ENCODE measurements at places on chromosomes 4 and X. TPM values are rescaled to one million over a fixed set of nuclear protein-coding genes. Genes with fewer than 3 reads are reported as not detected.

GAGE12F gene
- not detected for total RNA-seq

FRMPD4 gene
- total RNA-seq: 0.30 TPM

AGTR2 gene
- not detected for total RNA-seq

F8A1 gene
- total RNA-seq: 2.4 TPM

SCRG1 gene
- under 0.01 TPM for total RNA-seq

HTR2C gene
- total RNA-seq: not detected

CCNA2 gene
- 138 TPM for total RNA-seq

ARMCX1 gene
- 27.5 TPM for total RNA-seq

CXCL10 gene
- total RNA-seq: not detected

MND1 gene
- total RNA-seq: 15.0 TPM

DGAT2L6 gene
- total RNA-seq: not detected

TBC1D9 gene
- 15.5 TPM for total RNA-seq

TAF7L gene
- total RNA-seq: 0.17 TPM

MFAP3L gene
- 0.50 TPM for total RNA-seq

CHST7 gene
- total RNA-seq: 8.9 TPM

FRG2 gene
- total RNA-seq: not detected

RGN gene
- 1.0 TPM for total RNA-seq

XIAP gene
- total RNA-seq: 10.9 TPM

GAGE13 gene
- not detected for total RNA-seq

CFAP97 gene
- total RNA-seq: 19.0 TPM

TRAM1L1 gene
- total RNA-seq: 3.9 TPM

GIMD1 gene
- not detected for total RNA-seq

QDPR gene
- total RNA-seq: 19.5 TPM

GPC3 gene
- total RNA-seq: not detected

VCX2 gene
- not detected for total RNA-seq

GPR50 gene
- not detected for total RNA-seq

SMS gene
- 220 TPM for total RNA-seq

P2RY8 gene
- total RNA-seq: not detected

PABPC4L gene
- 0.59 TPM for total RNA-seq

RPA4 gene
- total RNA-seq: under 0.01 TPM

TBC1D8B gene
- 4.5 TPM for total RNA-seq

BEX1 gene
- total RNA-seq: 6.2 TPM

BEND4 gene
- total RNA-seq: not detected

FAT1 gene
- total RNA-seq: 58.8 TPM

COX7B2 gene
- total RNA-seq: not detected

ACE2 gene
- total RNA-seq: not detected

ASMT gene
- not detected for total RNA-seq

NAT8L gene
- total RNA-seq: under 0.01 TPM

P2RY4 gene
- 0.15 TPM for total RNA-seq

SYTL5 gene
- 0.17 TPM for total RNA-seq

TMSB15C gene
- 3.3 TPM for total RNA-seq

STAP1 gene
- not detected for total RNA-seq

HMX1 gene
- not detected for total RNA-seq

SASH3 gene
- total RNA-seq: not detected

TACR3 gene
- not detected for total RNA-seq

HERC5 gene
- 0.17 TPM for total RNA-seq

CETN2 gene
- total RNA-seq: 39.3 TPM

CXCL8 gene
- total RNA-seq: 5.6 TPM

NPFFR2 gene
- total RNA-seq: not detected

PGAM4 gene
- total RNA-seq: not detected

AMOT gene
- total RNA-seq: 5.0 TPM

BEX5 gene
- not detected for total RNA-seq

TCEAL9 gene
- total RNA-seq: 113 TPM

SPATA18 gene
- 2.9 TPM for total RNA-seq

C4orf36 gene
- 2.7 TPM for total RNA-seq

PWWP3B gene
- total RNA-seq: 0.15 TPM

All from bronchus fibroblast of lung (primary cell).